Activated CD4-positive, alpha-beta T cell treated with anti-CD3 and anti-CD28 coated beads for 4 hours (primary cell): ENCODE measurements at places on chromosomes 2 and 18.

- DNase-seq, result no peak
These were observed 409.5 kb upstream of the CWC22 start for GRCh38 chr2:180416627-180417026.

GRCh38 chr2:119545754-119546446 lies 1.7 kb downstream of the CFAP221 start:
- DNase-seq, result no peak

DNA sequence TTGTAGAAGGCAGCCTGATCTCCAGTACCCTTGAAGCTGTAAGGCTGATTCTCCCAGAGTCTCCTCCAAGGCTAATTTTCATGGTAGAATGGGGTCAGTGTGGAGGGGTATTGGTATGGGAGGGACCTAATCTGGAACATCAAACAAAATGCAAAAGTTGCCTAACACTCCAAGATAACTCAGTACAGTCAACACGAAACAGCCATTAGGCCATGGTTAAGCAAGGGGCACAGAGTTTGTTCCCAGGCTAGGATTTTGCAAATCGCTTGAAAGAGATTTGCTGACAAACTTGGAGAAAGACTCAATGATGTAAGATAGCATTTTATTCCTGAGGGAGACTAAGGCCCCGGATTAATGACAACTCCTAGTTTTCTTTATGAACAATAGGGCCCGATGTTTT lies 5.4 kb downstream of the PID1 start:
- DNase-seq, result no peak

GRCh38 chr18:8786483-8787370 lies 81.4 kb downstream of the MTCL1 start:
- DNase-seq, result no peak

DNA sequence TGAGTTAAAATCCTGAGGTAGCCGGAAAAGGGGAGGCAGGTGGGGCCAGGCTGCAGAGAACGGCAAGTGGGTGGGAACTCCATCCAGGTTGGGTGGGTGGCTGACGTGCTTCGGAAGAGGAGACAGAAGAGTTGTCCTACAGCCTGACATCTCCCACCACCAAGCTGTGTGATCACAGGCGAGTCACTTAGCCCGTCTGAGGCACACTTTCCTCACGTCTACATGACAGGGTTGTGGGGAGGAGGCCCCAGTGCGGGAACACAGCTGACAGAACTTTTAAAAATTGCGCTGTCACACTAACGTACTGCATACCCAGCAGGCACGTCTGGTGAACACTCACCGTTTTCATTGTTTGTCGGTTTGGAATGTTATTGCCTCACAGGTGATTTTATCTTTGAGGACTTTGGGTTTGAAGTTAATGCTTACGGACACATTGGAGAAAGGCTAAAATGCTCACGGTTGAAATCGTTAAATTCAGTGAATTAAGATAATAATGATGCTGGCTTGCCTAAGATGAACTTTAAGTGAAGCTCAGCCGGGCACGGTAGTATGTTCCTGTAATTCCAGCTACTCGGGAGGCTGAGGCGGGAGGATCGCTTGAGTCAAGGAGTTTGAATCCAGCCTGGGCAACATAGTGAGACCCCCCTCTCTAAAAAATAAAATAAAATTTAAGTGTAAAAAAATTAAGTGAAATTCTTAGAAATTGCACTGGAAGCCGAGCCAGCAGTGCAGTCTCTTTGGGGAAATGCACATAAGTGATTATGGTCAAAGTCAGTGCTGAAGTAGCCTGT lies 8.9 kb downstream of the EMILIN2 start:
- DNase-seq, result no peak

- no peak for DNase-seq
These were observed 26.1 kb upstream of the SETBP1 start for GRCh38 chr18:44654573-44654972.

GRCh38 chr2:85913884-85914881 lies 25.4 kb upstream of the ST3GAL5 start:
- no peak for DNase-seq

DNA sequence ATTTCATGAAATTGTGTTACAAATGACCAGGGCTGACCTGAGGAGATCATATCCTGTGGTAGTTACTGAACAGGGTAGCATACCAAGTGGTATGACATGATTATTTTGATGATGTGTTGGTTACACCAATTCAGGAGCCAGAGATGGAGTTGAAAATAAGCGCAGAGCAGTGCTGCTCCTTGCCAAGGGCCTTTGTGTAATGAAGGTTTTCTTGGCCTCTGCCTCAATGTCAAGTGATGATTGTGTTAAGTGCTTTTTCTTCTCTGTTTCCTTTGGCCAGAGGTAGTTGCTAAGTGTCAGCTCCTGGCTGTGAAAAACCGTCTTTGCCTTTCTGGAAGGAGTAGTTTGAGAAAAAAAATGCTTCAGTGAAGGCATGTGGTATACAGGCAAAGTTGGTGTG lies 131.2 kb downstream of the CERS6 start:
- no peak for DNase-seq

- DNase-seq, result no peak
These were observed at the start of gene TRPM8 for GRCh38 chr2:233917116-233917515. TRPM8 (plus strand) TSS chr2:233917373; CDS start chr2:233926538, 9,165 bp downstream.

GRCh38 chr2:99819766-99820165 lies 322.6 kb downstream of the AFF3 start:
- no peak for DNase-seq

DNA sequence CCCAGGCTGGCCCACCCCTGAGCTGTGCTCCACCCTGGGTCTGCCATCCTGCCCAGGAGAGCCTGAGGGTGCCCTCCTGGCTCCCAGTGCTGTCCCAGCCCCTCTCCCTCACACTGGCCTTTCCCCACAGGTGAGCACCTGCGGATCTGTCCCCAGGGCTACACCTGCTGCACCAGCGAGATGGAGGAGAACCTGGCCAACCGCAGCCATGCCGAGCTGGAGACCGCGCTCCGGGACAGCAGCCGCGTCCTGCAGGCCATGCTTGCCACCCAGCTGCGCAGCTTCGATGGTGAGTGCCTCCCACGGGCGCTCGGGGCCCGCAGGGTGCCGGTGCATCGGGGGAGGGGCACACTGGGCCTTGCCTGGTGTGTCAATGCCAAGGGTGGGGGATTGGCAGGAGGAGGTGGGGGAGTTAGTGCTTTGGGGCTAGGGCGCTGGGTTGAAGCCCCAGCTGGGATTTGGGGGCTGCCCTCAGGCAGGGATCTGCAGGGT lies 23.5 kb downstream of the GPC1 start:
- no peak for DNase-seq

DNA sequence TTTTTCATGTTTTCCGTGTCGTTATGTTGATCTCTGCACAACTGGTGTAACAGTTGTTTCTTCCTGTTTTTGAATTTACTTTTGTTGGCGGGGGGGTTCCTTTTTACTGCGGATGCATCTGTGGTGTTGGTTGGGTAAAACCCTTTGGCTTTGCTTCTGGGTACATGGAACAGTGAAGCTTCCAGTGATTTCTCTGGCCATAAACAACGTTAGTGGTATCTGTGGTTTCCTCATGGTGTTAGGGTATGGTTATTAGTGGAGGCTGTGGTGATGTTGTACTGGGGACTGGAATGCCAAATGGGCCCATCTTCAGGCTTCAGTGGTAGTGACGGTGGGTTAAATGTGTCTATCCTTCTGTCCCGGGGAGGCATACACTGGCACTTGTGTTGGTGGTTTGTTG lies 285.4 kb upstream of the ZNF804A start:
- no peak for DNase-seq

GRCh38 chr2:55012672-55013484 lies 37.4 kb downstream of the RTN4 start:
- no peak for DNase-seq

GRCh38 chr2:236512902-236513435 lies 56.7 kb upstream of the ACKR3 start:
- DNase-seq, result peak; percentile 61

DNA sequence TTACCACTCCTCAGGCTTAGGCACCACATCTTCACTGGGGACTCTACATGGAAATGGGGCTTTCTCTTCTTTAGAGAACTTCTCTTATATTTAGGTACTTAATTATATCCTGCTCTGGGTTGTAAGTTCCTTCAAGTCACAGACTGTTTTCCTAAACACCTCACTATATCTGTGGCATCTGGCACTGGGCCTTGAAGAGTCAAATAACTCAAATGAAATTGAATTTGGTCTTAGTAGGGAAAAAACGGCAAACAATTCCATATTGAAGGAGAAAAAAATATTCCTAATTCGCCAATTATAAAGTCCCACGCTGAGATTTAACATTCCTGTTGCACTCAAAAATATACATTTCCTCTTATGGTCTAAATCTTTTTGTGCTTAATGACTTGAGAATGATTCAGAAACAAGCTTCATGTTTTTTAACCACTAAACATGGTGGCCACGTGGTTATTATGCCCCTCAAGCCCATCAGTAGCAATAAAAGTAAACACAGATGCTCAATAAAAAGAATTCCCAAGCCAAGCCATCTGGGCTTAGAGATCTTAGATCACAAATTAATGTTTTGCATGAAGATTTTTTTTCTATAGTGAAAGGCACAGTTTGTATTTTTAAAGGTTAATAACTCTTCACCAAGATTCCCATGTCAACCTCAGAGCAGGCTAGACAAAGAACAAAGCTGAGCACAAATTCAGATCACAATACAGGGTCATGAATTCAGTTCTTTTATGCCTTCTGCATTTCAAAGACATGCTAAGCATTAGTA lies 105.5 kb upstream of the SYT4 start:
- DNase-seq, result no peak

DNA sequence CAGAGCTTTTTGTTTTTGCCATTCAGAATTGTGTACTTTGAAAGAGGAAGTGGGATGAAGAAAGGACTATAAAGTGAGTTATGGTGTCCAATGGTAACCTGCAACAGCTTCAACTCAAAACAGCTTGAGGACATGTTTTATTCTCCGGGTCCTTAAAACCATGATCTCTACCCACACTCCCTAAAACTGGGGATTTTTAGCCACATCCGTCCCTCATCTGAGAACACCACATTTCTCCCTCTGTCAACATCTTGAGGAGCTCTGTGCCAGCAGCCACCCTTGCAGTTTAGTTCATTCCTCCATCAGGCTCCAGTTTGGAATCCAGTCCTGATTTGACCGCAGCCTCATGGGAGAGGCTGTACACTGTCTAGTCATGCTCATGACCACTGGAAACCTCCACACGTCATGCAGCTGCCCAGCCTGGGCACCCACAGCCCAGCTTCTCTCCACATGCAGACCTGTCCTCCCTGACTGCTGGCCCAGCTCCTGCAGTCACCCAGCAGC lies 62.6 kb downstream of the C18orf63 start:
- no peak for DNase-seq

- DNase-seq, result no peak
These were observed 42.5 kb downstream of the HRH4 start for GRCh38 chr18:24502667-24503523.

- no peak for DNase-seq
These were observed 152.8 kb downstream of the DSEL start for GRCh38 chr18:67363694-67364093.

- DNase-seq, result no peak
These were observed 338.0 kb downstream of the OSR1 start for GRCh38 chr2:19020144-19021099.

- no peak for DNase-seq
These were observed 34.0 kb downstream of the SH3RF3 start for GRCh38 chr2:109162999-109163398.

DNA sequence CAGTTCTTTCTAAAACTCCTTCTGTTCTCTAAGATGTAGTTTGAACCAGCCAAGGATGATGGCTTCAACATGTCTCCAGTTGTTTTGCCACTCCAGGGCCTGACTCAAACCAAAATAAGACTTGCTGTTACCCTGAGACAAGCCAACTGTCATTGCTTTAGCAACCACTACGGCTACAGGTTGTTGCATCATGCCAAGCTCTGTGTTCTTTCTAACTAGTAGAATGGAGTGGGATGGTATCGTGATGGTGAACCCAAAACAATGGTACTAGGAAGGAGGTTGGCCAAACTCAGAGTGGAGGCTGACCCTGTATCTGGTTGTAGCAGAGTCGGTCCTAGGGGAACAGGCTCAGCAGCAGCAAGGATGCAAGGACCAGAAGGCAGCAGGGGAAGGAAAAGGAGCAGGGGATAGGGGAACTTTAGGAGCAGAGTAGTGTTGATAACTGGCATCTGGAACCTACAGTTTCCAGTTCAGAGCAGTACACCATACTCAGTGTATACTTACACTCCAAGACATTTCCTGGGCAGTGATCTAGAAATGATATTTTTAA lies 51.6 kb downstream of the PDK1 start:
- no peak for DNase-seq

GRCh38 chr18:5998907-5999306 lies 103.6 kb upstream of the TMEM200C start:
- no peak for DNase-seq

DNA sequence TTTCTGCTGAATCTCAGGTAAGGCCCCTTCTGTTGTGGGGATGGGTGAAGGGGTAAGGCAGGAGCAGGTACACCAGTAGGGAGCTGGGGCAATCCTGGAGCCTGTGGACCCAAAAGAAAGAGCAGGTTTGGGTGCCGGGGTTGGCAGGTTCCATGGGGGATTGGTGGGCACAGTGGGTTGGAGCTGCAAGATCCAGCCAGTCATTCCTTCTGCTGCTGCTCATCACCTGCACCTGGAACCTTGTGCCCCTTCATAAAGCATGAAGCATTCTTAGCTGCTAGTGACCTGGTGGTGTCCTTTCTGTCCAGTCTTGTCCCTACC lies 24.9 kb downstream of the FHOD3 start:
- DNase-seq, result no peak

- DNase-seq, result no peak
These were observed 112.5 kb downstream of the NEDD4L start for GRCh38 chr18:58156516-58156915.

DNA sequence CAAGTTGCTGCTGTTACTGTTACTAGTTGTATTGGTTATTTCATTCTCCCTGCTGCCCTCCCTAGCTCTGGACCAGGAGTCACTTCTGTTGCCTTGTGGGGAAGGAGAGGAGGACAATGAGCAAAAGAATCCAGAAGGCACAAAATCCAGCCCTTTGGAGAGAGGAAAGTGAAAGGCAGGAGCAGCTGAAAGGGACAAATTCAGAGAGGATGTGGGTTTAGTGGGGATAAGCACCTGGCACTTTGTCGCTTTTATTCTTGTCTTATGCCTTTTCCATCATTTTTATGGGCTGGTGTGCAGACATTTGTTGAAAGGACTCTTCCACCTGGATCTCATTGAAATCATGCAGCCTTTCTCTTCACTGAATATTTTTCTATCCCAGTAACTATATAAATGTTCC lies 24.3 kb upstream of the LTBP1 start:
- DNase-seq, result no peak

DNA sequence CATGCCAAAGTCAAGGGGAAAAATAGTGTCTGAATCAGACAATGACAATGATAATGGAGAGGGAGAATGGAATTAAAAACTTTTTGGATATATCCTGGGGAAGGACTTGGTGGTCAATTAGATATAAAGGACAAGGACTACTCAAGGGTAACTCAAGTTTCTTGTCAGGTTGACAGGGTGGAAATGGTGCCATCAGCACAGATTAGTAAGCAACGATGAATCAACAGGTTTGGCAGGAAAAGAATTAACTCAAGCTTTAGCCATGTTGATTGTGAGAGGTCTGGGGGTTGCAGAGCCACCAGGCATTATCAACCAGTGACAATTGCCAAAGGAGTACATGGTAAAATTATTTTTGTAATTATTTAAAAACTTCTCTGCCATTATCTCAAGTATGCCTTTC lies 35.8 kb upstream of the SPATS2L start:
- no peak for DNase-seq

GRCh38 chr18:9575558-9575957 lies 38.8 kb downstream of the PPP4R1 start:
- DNase-seq, result no peak

- DNase-seq, result no peak
These were observed 323.0 kb downstream of the MTX2 start for GRCh38 chr2:176592216-176592615.

GRCh38 chr2:62313449-62314227 lies 117.7 kb downstream of the B3GNT2 start:
- no peak for DNase-seq

- DNase-seq, result no peak
These were observed 1.4 kb downstream of the RAB11FIP5 start for GRCh38 chr2:73111073-73112025.
